ENCODE measurements at places on chromosomes 3 and 15. TPM values are rescaled to one million over a fixed set of nuclear protein-coding genes. Genes with fewer than 3 reads are reported as not detected.

DNA sequence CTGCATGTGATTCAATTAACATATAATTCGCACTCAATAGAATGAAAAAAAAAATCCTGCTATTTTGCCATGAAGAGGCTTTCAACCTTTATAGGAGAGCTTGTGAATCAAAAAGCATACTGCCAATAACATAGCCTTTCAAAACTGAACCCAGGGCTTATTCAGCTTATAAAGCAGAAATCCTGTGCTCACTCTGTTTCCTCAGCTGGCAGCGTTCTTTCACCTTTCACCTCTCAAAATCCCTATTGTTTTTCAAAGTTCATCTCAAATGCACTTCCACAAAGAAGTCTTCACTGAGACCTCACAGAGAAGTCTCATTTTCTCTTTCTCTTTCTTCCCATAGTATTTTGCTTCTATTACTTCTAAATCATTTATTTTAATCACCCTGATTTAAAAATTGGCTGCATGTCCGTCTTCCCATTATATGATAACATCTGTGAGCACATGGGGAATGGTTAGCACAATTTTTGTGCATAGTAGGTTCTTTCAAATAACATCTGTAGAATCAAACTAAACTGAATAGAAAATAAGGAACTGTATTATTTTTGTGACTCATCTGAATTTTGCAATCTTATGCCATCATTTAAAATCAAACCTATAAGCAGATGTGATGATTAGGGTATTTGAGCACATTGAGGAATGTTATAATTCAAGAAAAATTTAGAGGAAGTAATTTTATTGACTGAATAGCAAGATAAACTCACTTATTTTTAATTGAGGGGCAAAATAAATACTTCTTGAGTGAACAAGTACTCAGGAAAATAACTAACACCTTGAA is 373.4 kb downstream of the NLGN1 start:
- no peak for DNase-seq
- no peak overlapping the region for H3K4me3 ChIP-seq
- H3K27ac ChIP-seq: no peak overlapping the region
- no peaks in the 10 kb centered on the region for H3K36me3 ChIP-seq
- H3K4me1 ChIP-seq: no peaks in the 10 kb centered on the region

GRCh38 chr3:58899953-58900298 is 149.9 kb downstream of the CFAP20DC start:
- no peaks in the 10 kb centered on the region for H3K36me3 ChIP-seq
- H3K4me1 ChIP-seq: no peaks in the 10 kb centered on the region
- no peak overlapping the region for H3K4me3 ChIP-seq
- DNase-seq: no peak
- H3K27me3 ChIP-seq: no peaks in the 10 kb centered on the region

The NTRK3 gene
- 41.2 TPM for total RNA-seq

DNA sequence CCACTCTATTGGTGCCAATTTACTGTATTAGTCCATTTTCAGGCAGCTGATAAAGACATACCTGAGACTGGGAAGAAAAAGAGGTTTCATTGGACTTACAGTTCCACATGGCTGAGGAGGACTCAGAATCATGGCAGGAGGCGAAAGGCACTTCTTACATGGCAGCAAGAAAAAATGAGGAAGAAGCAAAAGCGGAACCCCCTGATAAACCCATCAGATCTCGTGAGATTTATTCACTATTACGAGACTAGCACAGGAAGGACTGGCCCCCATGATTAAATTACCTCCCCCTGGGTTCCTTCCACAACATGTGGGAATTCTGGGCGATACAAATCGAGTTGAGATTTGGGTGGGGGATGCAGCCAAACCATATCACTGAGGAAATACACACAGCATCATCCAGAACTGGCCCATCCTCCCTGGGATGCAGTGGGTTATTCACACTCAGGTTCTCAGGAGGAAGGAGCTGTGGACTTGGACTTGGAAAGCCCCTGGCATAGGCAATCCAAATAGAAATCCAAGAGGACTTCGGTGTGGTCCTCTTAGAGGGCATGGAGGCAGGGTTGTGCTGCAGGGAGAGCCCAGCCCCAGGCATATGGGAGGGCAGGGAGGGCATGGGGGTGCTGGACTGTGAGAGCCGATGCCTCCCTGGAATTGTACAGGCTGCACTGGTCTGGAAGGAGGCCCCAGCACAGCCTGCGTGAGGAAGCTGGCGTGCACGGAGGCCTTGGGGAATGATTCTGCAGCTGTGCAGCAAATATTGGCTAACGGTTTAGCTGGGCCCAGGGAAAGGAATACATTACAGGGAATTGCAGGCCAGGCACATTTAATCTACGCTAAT is 62.9 kb downstream of the EFCAB12 start:
- no peak overlapping the region for H3K4me3 ChIP-seq
- H3K27me3 ChIP-seq: no peaks in the 10 kb centered on the region
- H3K4me1 ChIP-seq: no peaks in the 10 kb centered on the region
- H3K36me3 ChIP-seq: no peaks in the 10 kb centered on the region
- H3K27ac ChIP-seq: no peak overlapping the region
- DNase-seq: no peak

DNA sequence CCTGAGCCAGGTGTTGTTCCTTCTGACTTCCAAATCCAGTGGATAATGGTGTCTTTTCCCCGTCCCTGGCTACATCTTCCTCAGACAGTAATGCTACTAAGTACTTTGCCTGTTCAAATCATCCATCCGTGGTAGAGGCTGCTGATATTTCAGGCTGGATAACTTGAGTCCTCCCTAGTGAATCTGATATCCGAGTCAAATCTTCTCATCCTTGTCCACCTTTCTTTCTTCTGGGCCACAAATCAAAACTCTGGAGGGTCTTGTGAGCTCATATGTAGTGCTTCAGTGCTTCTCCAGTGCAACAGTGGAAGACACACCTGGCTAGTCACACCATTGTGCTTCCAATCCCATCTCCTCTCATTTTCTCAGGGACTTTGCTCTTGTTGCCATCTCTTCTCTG is 11.2 kb downstream of the SH3GL3 start:
- no peak overlapping the region for H3K27ac ChIP-seq
- DNase-seq: no peak
- H3K36me3 ChIP-seq: no peaks in the 10 kb centered on the region
- no peak overlapping the region for H3K4me3 ChIP-seq
- H3K27me3 ChIP-seq: no peaks in the 10 kb centered on the region
- H3K4me1 ChIP-seq: no peaks in the 10 kb centered on the region

DNA sequence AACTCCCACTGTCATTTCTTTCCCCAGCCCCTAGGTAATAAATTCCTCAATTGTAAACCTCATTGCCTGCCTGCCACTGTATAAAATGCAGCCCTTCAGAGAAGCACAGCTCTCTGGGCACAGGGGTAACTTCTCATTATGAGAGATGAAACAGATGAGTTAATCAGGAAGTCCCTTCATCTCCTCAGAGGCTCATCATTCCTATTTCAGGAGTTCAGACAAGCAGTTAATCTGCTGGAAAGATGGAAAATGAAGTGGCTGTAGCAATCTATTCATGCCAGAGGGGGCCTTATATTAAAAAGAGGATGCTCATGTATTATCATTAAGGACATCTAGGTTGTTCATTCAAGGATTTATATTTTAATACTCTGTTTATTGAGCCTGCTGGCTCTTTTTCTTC is 519.5 kb upstream of the LMCD1 start:
- H3K4me3 ChIP-seq: no peak overlapping the region
- no peaks in the 10 kb centered on the region for H3K4me1 ChIP-seq
- no peaks in the 10 kb centered on the region for H3K36me3 ChIP-seq

All from uterus (tissue), 4 donors.